ENCODE measurements at places on chromosomes 3 and 15. TPM values are rescaled to one million over a fixed set of nuclear protein-coding genes. Genes with fewer than 3 reads are reported as not detected.

The ATP8B4 gene
- 32.3 TPM for total RNA-seq

DNA sequence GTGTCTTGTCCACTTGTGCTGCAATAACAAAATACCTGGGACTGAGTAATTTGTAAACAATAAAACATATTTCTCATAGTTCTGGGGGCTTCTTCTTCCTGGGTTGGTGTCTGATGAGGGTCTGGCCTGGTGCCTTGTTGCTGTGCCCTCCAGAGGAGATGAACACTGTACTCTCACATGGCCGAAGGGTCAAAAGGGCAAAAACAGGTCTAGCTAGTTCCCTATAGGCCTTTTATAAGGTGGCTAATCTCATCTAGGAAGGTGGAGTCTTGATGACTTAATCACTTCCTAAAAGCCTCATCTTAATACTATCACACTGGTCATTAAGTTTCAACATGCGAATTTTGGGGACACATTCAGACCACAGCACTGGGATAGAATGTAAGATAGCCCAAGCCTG lies 228.4 kb downstream of the TLE3 start:
- no peak for DNase-seq

DNA sequence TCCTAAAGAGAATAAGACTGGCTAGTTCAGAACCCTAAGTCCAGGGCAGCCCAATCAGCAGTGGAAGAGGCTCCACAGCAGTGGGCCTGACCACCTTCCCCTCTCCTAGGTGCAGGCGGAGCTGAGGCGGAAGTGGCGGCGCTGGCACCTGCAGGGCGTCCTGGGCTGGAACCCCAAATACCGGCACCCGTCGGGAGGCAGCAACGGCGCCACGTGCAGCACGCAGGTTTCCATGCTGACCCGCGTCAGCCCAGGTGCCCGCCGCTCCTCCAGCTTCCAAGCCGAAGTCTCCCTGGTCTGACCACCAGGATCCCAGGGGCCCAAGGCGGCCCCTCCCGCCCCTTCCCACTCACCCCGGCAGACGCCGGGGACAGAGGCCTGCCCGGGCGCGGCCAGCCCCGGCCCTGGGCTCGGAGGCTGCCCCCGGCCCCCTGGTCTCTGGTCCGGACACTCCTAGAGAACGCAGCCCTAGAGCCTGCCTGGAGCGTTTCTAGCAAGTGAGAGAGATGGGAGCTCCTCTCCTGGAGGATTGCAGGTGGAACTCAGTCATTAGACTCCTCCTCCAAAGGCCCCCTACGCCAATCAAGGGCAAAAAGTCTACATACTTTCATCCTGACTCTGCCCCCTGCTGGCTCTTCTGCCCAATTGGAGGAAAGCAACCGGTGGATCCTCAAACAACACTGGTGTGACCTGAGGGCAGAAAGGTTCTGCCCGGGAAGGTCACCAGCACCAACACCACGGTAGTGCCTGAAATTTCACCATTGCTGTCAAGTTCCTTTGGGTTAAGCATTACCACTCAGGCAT lies 33.7 kb downstream of the VIPR1 start:
- DNase-seq, result no peak

DNA sequence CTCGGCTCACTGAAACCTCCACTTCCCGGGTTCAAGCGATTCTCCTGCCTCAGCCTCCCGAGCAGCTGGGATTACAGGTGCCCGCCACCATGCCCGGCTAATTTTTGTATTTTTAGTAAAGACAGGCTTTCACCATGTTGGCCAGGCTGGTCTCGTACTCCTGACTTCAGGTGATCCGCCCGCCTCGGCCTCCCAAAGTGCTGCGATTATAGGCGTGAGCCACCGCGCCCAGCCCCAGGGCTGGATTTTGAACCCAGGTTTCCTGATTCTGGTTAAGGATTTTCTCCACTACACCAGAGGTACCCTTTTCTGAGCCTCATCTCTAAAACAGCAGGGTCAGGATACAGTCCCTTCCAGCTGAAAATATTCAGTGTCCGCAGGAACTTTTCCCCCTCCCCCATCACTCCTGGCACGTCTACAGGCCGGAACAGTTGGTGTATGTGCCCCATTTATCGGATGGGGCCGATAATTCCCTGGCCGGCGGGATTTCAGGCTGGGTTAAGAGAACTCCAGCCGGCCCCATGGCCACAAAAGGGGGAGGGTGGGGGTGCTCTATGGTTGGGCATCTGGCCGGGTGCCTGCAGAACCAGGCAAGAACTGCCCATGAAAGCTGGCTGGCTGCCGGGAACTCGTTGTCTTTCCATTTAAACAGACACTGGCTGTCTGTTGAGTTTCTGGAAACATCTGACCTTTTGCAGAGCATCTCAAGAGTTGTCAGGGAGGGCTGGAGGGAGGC lies 26.8 kb upstream of the SEMA4B start:
- peak; percentile 63 for DNase-seq

GRCh38 chr3:188019727-188020126 lies 134.2 kb upstream of the LPP start:
- no peak for DNase-seq
